Iris pigment epithelial cell (primary cell): ENCODE measurements at places on chromosomes 3 and 15.

DNA sequence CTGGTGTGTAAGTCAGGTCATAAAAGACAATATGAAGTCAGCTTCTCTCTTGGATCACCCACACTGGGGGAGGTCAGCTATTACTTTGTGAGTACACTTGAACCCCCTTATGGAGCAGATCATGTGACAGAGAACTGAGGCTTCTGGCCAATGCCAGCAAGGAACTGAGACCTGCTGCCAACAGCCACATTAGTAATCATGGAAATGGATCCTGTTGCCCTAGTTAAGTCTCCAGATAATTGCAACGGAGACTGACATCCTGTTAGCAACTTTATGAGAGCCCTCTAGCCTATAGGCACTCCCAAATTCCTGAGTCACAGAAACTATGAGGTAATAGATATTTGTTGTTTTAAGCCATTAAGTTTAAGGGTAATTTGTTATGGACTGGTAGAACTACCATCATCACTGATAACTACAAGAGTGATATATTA lies 110.4 kb upstream of the GMNC start:
- peak; percentile 3 for DNase-seq

GRCh38 chr3:134605556-134605955 lies 45.3 kb downstream of the KY start:
- no peak for DNase-seq

GRCh38 chr3:13171704-13172643 lies 98.7 kb upstream of the IQSEC1 start:
- DNase-seq, result no peak

GRCh38 chr3:60263191-60263590 lies 988.1 kb downstream of the FHIT start:
- DNase-seq, result no peak

DNA sequence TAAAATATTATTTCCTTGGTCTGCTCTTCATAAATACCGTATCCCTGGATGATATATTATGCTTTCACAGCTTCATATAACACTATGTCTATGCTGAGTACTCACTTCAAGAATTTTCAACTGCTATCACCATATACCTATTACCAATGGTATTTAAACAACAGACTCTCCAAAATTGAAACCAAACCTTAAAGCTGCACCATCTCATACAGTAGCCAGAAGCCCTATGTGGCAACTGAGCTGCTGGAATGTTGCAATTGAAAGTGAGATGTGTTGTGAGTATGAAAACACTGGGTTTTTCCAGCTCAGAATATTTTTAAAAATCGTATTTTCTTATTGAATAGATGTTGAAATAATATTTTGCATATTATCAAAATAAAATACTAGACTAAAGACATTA lies 130.1 kb upstream of the GOLGA6L6 start:
- DNase-seq, result no peak

DNA sequence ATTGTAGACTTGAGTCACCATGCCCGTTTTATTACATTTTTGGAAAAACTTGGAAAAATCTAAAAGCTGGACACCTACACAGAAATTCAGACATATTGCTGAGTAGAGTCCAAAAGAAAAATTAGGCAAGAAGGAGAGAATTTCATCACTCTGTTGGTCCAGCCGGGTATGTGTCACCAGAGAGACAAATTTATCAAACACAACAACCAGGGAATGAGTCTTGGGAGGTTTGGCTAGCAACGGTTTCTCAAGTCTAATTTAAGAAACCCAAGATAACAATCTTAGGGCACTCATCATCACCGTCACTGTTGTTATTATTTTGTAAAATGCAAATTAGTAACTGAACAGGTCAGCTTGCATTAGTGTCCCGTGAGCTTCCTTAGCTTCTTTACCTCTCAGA lies 197.5 kb upstream of the C2CD4B start:
- peak; percentile 12 for DNase-seq

- no peak for DNase-seq
Measured at GRCh38 chr3:23206366-23206765, 3.2 kb downstream of the UBE2E2 start.

GRCh38 chr15:27796405-27797320 lies 302.5 kb downstream of the OCA2 start:
- DNase-seq, result no peak

DNA sequence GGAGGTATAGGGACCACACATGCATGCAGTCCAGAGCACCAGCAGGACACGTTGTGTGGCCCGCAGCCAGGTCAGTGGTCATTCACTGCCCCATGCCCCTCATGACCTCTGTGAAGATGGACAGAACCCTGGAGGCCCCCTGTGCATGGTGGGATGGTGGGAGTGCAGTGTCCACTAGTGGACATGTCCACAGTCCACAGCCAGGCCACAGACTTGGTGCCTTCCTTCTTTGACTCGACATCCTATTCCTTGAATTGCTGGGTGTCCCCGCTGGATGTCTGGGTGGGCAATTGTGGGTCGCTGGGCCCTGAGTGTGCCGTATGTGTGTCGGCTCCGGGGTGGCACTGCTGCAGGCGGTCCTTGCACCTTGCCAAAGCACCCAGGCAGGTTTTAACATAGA lies 35.7 kb downstream of the KLF15 start:
- DNase-seq, result no peak

DNA sequence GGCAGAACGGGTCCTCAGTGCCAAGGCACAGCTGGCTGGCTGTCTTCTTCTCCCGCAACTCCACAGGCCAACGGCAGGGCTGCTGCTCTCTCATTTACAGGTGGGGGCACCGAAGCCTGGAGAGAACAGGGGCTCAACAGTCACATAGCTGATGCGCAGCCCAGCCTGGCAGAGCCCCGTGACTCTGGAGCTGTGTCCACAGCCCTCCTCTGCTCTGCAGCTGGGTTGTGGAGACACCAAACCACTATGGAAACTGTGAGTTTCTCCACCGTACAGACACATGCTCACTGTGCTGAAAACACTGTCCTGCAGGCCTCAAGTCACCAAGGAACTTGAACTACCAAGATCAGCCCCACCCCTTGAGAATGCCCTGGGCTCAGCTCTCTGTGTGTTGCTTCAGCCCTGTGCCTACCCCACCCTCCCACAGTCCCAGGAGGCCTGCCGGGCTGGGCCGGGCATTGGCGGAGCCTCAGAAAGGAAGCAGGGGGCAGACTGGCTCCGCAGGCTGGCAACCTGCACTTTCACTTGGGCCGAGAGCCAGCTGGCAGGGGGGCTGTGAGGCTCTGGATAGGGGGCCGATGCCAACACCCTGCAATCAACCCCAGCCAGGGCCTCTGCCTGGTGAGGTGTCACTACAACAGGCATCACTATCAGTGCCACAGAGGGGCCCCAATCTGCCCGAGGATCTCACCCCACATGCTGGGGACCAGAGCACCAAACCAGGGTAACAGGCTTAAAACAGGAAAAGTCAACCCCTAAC lies 113.7 kb upstream of the RPL32 start:
- DNase-seq, result no peak

DNA sequence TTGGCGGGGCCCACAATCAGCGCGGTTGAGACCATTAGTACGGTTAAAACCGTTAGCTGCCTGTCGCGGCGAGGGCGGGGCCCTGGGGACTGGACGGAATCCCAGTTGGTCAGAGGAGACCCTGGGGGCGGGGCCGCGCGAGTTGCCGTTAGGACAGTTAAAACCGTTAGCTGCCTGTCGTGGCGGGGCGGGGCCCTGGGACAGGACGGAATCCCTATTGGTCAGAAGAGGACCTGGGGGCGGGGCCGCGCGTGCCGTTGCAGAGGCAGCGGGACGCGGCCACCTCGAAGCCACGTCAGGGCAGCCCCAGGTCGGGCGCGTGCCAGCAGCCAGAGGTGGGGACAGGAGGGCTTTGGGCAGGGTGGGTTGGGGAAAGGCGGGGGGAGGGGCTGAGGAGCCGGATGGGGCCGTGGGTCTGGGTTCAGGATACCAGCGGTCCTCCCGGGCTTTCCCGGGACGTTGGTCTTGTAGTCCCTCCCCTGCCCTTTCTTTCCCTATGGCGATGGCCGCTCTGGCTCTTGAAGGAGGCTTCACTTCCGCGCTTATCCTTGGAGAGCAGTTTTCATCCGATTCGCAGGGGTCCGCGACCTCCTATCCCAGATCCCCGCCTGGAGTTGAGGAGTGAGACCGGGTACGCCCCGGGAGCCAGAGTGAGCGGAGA lies 28.0 kb downstream of the KLHDC8B start:
- DNase-seq, result peak; percentile 95

DNA sequence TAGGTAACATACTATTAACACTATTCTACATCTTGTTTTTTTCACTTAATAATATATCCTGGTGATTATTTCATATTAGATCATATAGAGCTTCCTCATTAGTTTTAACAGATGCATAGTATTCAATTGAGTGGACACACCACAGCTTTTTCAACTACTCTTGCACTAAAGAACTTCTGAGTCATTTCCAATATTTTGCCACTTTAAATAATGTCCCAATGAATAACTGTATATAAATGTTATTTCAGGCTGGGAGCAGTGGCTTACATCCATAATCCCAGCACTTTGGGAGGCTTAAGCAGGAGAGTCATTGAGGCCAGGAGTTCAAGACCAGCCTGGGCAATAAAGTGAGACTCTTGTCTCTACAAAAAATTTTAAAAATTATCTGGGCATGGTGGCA lies 26.9 kb downstream of the MAP1A start:
- DNase-seq, result no peak

DNA sequence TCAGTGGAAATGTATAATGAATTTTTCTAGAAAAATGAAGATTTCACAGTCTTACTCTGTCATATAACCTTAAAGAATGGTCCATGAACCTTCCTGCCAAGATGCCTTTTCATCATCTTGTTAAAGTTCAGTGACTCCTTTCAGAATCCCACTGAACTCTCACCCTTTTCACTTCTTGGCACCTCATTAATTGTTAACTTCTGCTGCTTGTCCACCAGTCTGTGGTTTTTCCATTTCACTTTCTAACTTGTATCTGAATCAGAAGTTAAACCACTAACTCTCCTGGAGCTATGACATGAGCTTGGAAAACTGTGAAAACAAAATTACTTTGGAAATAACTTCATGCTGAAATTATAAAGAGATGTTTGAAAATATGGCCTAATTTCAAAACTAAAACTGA lies 281.2 kb upstream of the ALCAM start:
- DNase-seq, result no peak

- no peak for DNase-seq
Measured at GRCh38 chr3:155047672-155048071, 32.4 kb upstream of the MME start.

GRCh38 chr3:95887114-95887513 lies 927.3 kb upstream of the EPHA6 start:
- DNase-seq, result no peak

- no peak for DNase-seq
Measured at GRCh38 chr3:71114610-71115009, 468.9 kb downstream of the FOXP1 start.

GRCh38 chr15:79283252-79284048 lies 928 bp downstream of the ANKRD34C start:
- peak; percentile 28 for DNase-seq

DNA sequence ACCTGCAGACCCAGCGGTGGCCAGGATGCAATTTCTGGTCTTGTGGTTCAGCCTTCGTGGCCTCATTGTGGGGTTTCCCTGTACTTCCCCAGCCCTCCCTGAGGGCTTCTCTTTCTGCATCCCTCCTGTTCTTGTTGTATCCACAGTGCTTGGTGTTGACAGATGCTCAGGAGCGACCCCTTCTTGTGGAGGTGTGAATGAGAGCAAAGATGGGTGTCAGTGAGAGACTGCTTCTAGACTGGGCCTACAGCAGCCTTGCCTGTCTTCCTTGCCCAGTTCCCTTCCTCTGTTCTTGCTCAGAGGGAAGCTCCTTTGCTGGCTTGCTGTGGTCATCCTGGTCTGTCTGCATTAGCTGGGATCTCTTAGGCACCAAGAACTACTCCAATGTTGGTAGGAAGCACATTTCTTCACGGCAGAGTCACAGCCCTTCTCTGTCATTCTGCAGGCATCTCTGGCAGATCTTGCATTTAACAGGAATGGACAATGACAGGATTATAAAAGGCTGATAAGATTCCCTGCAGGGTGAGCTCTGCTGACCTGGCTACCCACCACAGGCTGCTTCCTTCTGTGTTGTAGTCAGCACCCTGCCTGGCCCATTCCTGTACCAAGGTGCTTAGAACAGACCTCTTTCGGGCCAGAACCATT lies 317.8 kb upstream of the C2CD4B start:
- DNase-seq, result peak; percentile 23

DNA sequence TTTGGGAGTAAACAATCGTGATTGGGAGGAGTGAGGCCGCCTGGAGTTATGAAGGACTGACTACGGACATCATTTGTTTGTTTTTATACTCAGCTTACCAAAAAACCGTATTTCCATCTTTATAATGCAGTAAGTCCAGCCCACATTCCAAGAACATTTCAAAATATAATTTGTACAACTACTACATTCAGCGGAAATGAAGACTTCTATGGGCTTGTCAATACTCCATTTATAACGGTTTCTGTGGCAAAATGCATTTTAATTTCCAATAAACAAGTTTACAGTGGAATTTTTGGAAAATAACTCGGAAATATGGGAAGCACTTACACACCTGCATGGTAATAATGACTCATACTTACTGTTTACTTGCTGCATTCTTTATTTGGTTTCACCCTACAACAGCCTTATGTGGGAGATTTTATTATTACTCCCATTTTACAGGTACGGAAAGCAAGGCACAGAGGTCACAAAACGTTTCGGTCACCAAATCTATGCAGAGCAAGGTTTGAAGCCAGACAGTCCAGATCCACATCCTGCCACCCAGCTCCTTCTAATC lies 62.3 kb downstream of the LDHAL6B start:
- no peak for DNase-seq

DNA sequence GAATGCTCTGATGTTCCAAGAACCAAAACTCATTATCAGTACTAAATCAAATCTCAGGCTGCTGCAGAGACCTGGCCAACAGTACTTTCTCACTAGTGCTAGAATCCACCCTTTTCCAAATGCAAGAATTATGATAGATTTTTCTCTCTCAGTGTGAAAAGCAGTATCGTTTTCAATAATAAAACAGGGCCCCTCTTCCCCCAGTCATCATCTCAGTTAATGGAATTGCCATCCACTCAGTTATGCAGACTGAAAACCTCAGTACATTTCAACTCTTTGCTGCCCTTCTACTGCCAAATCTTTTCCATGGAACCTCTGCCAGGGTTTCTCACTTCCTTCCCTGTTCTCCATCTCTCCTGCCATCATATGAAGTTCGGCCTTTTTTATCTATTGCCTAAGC lies 72.4 kb upstream of the FGF12 start:
- DNase-seq, result no peak

- DNase-seq, result no peak
Measured at GRCh38 chr3:5431811-5432378, 244.4 kb downstream of the EDEM1 start.

DNA sequence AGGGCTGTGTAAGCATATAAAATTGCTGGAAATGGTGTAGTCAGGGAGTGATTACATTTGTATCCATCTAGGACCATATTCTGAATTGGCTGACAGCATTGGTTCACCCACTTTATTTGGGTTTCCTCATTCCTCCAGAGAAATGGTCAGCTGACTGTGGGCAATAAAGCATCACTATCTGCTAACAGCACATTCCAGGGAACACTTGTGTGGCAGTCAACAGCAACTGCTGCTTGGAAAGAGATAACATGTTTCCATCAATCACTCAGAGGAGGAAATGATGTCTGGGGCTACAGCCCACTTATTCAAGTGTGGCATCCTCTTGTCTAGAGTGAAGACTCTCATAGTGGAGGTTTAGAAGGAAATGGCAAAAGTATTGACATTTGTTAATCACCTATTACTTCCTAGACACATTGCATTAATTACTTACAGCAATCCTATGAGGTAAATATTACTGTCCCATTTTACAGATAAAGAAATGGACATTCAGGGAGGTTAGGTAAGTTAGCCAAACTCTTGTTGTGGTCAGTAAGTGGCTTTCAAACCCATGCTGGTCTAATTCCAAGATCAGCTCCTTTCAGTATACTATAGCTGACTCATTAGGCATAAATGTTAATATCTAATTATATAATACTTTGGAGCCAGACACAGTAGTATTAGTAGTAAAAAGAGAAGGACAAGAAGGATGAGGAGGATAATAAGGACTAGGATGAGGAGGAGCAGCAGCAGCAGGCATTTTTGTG lies 247.8 kb downstream of the ALCAM start:
- peak; percentile 41 for DNase-seq
